ENCODE measurements at places on chromosomes 7 and 10. TPM values are rescaled to one million over a fixed set of nuclear protein-coding genes. Genes with fewer than 3 reads are reported as not detected.

CPA4 gene
- total RNA-seq: 19.6 TPM

OR2A5 gene
- total RNA-seq: not detected

DNA sequence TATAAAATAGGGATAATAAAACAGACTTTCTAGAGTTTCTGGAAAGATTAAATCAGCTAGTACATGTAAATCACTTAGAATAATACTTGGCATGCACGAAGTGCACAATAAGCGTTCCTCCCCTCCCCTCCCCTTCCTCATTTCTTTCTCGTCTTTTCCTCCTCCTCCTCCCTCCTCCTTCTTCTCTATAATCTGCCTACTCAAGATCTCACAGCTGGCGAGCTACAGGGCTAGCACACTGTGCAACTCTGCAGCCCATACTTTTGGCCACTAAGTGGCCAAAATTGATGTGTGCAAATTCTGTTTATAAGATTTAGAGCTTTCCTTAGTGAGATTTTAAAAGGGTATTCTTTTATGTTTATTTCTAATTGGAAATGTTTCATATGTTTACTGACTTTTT, 565.3 kb downstream of the PHTF2 start:
- no peak for DNase-seq

DNA sequence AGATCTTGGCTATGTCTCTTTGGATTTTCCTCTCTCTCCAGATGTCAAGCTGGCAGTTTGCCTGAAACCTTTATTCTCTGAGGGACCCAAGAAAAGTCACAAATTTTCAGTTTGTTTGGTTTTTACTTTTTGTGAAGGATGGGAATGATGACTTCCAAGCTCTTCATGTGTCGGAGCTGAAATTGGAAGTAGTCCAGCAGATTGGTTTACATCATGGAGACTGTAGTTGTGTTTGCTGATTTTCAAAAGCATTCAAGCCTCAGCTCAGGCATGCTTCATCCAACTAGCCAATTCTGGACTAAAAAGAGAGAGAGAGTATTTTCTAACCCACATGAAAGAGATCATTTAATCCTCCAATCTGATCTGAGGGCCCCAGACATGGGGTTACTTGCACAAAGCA, 326.2 kb upstream of the AUTS2 start:
- no peak for DNase-seq

- no peak for DNase-seq
Measured at GRCh38 chr10:4673279-4674040, 152.5 kb upstream of the AKR1E2 start.

GRCh38 chr10:22816298-22816653, 101.9 kb upstream of the PIP4K2A start:
- DNase-seq: peak; percentile 74

- no peak for DNase-seq
Measured at GRCh38 chr7:3569643-3570042, 268.6 kb downstream of the SDK1 start.

All from epithelial cell of proximal tubule (primary cell).